ENCODE measurements at places on chromosomes 4 and X. TPM values are rescaled to one million over a fixed set of nuclear protein-coding genes. Genes with fewer than 3 reads are reported as not detected.

FGF13 gene
- 15.1 TPM for total RNA-seq

BST1 gene
- 11.4 TPM for total RNA-seq

TSPAN7 gene
- 111 TPM for total RNA-seq

APOOL gene
- 18.6 TPM for total RNA-seq

GYG2 gene
- 2.4 TPM for total RNA-seq

GUCY1A1 gene
- total RNA-seq: 50.3 TPM

BEX2 gene
- 15.5 TPM for total RNA-seq

HTR2C gene
- total RNA-seq: 15.7 TPM
